ENCODE measurements at places on chromosomes 4 and X.
A peak's percentile ranks its signal among the peaks of the same experiment; 100 is the strongest.

DNA sequence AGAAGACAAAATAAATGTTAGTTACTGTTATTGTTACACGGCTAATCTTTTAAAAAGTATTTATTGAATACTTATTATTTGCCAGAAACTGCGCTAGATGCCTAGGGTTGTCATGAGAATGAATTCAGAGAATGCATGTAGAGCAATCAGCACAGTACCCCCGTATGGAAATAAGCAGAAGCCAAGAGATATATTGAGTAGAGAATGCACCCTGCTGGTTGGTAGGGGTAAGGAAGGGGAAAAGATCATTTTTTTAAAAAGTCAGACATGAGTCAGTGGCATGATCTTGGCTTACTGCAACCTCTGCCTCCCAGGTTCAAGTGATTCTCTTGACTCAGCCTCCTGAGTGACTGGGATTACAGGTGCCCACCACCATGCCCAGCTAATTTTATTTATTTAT, 13.1 kb upstream of the DRP2 start:
- no peak for DNase-seq

DNA sequence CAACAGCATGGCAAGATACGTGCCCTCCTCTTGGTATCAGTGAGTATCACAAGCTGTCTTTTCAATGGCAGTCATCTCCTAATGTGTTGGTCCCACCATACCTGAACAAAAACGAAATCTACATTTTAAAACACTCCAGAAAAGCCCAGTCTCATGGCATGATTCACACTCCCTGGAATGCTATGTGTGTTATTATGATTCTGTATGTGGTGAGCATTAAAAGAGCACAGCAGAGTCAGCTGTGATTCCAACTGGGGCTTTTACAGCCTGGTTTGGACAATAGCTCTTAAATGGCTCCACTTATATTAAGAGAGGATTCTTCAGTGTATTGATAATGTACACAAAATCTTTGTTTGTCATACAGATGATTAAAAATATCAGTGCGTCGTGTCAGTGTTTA, 274.1 kb upstream of the GK2 start:
- no peak for DNase-seq

DNA sequence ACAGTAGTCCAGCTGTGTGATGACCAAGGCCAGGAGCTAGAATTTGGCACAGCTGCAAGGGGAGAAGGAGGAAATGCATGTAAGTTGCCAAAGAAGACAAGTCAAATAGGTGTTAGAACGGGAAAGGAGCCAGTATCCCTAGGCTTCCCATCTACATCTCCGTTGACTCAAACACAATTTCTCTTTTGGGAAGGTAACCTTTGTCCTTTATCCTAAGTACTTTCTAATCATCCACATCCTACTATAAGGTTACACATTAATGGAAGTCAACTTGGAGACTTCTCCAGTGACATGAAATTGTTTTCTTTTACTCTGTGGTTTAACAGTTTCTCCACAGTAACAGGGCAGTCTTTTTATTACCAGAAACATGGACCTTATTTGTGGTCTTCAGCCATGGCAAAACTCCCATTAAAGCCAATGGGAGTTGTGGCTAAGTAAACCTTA, 620.0 kb downstream of the ANKRD50 start:
- DNase-seq, result no peak

DNA sequence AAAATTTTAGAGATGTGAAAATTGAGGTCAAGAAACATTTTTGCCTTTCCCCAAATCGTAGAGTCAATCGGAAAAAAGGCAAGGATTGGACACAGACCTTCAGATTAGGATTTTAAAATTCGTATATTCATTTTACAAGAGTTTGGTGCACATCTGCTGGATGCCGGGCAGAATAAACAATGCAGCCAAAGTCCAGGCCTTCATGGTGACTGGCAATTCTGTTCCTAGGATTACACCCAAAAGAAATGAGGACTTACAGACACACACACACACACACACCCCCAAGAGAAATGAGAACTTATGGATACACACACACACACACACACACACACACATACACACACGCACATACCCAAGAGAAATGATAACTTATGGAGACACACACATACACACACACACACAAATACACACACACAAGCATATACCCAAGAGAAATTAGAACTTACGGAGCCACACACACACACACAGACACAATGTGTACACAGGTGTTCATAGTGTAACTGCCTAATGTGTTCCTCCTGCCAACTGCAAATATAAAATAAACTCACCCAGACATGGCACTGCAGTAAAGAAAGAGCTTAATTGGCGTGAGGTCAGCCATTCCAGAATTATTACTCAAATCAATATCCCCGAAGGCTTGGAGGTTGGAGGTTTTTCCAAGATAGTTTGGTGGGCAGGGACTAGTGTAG, 165.7 kb upstream of the STS start:
- DNase-seq, result no peak

- DNase-seq, result no peak
Observed at GRCh38 chr4:94504545-94504944, 52.8 kb downstream of the PDLIM5 start.

DNA sequence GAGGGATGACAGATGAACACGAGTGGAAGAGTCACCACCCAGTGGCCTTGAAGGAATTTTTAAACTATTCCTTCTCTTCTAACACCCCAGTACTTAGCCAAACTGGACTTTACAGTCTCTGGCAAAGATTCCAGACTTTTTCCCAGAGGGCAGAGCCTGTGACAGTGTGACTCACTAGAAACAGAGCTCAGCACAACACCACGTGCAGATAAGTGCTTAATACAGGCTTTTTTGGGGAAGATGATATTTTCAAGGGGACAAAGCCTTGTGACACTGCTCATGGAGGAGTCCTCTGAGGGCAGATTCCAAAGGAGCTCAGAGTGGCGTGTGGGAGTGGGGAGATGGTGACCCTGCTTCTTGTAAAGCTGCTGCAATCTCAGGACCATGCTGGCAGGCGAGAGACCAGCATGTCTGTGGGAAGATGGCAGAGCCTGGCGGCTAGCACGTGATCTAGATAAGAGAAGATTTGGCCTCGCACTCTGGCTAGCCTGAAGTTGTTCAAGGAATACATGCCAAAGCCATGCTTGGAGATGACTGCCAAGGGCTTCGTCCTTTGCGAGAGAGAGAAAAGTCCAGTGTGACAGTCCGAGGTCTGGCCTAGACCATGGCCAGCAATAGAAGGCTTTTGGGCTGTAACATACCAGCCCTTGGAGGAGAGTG, 2.4 kb downstream of the RAB33A start:
- no peak for DNase-seq

- no peak for DNase-seq
Observed at GRCh38 chr4:73451404-73451803, 15.4 kb downstream of the AFP start.

GRCh38 chr4:15197005-15197404, 194.7 kb downstream of the CPEB2 start:
- no peak for DNase-seq

DNA sequence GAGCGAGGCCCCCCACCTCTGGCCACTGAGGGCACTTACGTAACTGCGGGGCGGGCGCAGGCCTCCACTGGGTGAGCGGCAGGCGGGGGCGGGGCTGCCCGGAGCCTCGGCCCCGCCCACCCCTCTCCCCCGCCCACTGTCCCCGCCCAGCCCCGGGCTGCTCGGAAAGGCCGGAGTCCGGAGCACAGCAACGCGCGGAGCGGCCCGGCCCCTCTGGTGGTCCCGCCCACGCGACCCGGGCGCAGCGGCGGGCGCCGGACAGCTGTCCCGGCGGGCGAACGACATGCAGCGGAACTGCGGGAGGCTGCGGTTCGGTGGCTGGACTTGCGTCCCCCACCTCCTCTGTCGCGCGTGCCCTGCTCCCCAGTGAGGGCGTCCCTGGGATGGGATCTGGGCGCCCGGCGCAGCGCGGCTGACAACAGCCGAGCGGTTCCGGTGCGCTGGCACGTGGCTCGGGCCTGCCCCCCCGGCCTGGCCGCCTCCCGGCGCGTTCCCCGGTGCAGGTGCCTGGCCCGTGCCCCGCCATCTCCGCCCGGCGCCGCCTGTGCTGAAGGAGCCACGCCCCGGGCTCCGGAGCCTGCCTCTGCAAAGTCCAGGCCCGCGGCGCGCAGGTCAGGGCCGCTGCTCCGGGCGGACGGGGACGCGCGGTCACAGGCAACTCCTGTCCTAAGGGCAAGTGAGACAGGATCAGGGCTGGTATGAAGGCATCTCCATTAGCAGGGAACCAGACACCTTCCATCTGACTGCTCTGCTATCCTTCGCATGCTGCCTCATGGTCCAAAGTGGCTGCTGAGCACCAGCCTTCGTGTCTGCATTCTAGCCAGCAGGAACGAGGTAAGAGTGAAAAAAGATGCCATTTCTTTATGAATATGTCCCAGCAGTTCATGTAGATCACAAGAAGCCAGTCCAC, 21.8 kb upstream of the JAKMIP1 start:
- no peak for DNase-seq

GRCh38 chr4:123419885-123420755, 23.5 kb downstream of the SPRY1 start:
- DNase-seq, result no peak

GRCh38 chrX:53279296-53280237, 1.8 kb downstream of the IQSEC2 start:
- peak; percentile 11 for DNase-seq

GRCh38 chr4:77009511-77010115, 60.1 kb downstream of the SEPTIN11 start:
- DNase-seq, result no peak

DNA sequence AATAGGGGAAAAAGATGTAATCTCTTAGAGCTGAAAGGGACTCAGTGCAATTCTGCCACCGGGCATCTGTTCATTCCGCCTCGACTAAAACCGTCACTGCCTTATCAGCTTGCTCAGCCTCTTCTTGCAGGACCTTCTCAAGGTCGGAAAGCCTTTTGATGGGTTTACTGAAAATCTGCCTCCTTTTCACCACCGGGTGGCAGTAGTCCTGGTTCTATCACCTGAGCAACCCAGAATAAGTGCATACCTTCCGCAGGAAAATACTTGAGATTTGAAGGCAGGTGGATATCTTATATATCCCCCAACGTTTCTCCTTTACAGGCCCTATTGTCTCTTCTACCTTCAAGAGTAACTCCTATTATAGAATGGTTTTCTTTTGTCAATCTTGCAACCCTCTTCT, 103.4 kb upstream of the PAK3 start:
- DNase-seq, result peak; percentile 10

DNA sequence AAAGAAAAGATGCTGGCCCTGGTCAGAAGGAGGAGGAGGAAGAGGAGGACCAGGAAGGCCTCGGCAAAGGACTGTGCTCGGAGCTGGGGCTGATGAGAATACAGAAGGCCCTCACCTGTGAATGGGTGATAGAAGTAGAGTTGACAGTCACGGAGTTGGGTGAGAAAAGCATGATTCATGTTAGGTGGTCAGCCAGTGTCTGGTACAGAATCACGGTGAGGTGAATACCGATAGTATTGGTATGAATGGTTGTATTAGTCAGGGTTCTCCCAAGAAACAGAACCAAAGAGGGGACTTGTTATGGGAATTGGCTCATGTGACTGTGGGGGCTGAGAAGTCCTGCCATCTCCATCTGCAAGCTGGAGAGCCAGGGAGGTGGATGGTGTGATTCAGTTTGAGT, 32.5 kb upstream of the FAM156A start:
- no peak for DNase-seq

DNA sequence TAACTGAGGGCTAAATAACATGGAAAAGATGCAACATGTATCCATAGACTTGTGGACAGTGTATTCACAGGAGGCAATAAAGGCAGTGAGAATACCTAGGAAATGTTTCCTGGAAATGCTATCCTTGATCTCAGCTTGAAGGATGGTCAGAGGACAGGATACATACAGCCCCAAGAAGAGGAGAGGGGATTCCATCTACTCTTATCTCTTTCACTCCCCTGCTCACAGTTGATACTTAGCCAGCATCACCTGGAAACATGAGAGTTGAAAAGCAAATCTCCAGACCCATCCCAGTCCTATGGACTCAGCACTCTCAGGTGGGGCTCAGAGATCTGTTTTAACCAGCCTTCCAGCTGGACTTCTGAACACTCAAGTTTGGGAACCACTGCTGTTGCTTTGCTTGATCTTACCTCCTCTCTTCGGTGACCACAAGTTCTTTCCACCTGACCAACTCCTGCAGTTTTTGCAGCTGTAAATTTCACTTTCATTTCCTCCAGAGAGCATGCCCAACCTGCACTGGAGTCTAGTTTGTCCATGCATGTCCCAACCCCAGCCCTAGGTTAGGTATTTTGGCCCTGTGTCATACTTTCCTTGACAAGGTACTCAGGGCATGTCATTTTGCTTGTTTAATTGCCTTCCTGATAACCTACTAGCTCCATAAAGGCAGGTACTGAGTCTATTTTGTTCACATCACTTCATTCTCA, 10.4 kb downstream of the RELL1 start:
- DNase-seq, result no peak

GRCh38 chrX:27660878-27661277, 70.7 kb downstream of the DCAF8L2 start:
- no peak for DNase-seq

- DNase-seq, result no peak
Observed at GRCh38 chr4:26204911-26205370, 115.9 kb upstream of the RBPJ start.

DNA sequence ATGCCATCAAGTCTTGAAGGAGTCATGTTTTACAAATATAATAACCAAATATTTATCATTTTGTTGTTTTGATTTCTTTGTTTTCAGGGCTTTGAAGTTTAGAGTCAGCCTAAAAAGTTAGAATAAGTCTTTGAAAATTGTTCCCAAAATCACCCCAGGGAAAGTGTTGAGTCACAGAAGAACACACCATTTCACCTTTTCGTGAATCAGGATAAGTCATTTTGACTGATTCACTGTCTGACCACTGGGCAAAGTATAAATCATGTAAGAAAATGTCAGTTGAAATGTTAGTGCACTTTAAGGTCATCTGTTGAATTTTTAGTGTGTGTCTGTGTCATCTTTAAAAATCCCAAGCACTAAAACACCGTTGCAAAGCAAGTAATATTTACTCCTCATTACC, 1320.1 kb downstream of the RPA4 start:
- no peak for DNase-seq

- DNase-seq, result no peak
Observed at GRCh38 chr4:147578051-147578476, 39.1 kb upstream of the TMEM184C start.

DNA sequence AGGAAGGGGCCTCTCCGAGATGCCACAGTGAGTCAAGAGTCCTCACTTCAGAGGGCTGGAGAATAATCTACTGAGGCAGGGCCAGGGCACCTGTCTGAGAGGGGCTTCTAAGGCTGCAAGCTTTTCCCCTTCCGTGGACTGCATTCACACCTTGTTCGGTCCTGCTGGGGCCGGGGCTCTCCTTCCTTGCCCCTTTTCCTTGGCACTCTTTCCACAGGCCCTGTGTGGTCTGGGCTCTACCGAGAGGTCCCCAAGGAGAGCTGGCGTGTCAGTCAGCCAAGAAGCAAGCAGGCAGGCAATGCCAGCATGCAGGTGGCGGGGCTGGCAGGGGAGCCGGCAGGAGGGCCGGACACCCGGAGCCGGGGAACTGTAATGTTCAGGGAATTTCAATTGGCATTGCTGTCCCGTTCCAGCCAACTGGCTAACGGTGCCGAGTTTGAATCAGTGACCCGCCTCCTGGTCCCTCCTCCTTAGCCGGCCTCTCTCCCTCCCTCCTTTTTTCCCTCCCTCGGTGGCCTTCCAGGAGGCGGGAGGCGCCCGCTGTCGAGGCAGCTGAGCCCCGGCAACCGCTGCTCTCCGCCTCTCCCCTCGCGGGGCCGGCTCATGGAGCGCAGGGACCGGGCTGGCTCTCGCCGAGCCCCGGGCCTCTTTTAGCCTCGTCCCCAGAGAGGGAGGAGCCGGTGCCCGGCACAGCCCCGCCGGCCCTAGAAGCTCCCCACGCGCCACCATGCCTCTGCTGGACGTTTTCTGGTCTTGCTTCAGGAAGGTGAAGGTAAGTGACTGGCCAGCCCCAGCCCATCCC, at the start of gene STARD8:
Gene STARD8, plus strand, starts transcription at position 511 of the 802 bp plus-strand sequence. Its CDS starts 217 bp downstream, at position 728.
- no peak for DNase-seq

- DNase-seq, result peak; percentile 49
Observed at GRCh38 chrX:41561045-41561444, 113.9 kb downstream of the NYX start.

Data from stimulated activated naive CD8-positive, alpha-beta T cell treated with anti-CD3 and anti-CD28 coated beads, Interleukin-15, amount 100 ng/mL, for 72 hours (primary cell).